ENCODE measurements at places on chromosomes 3 and 15. TPM values are rescaled to one million over a fixed set of nuclear protein-coding genes. Genes with fewer than 3 reads are reported as not detected.

Gene LARP6
- total RNA-seq, result 29.9 TPM

Gene ATR
- 20.8 TPM for total RNA-seq

Gene HIGD2B
- total RNA-seq, result not detected

Gene OR5K2
- not detected for total RNA-seq

Gene CYP8B1
- not detected for total RNA-seq

Gene SHQ1
- 10.0 TPM for total RNA-seq

Gene WDR72
- total RNA-seq, result not detected

Gene CAPN3
- total RNA-seq, result 34.9 TPM

Gene GABRR3
- not detected for total RNA-seq

Gene PIF1
- 1.1 TPM for total RNA-seq

Gene SI
- not detected for total RNA-seq

DNA sequence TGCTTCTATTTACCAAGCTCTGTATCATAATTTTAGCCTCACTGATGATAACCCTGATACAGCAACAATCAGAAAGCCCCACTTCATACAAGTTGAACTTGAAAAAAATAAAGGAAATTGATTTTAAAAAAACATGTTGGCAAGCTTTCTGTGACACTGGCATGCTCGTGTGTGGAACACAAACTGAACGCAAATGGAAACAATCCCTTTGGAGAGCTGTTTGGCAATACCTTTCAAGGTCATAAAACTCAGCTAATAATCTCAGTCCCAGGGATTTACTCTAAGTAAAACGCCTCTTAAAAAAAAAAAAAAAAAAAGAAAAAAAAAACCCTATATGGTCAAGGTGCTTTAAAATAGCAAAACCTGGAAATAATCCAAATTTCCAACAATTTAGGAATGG is 166.7 kb upstream of the BCL6 start:
- no peak overlapping the region for H3K27ac ChIP-seq
- H3K36me3 ChIP-seq, result no peaks in the 10 kb centered on the region
- peaks cover 17% of the 10 kb centered on the region for H3K4me1 ChIP-seq
- no peak for DNase-seq
- H3K27me3 ChIP-seq, result no peaks in the 10 kb centered on the region
- no peak overlapping the region for H3K4me3 ChIP-seq

DNA sequence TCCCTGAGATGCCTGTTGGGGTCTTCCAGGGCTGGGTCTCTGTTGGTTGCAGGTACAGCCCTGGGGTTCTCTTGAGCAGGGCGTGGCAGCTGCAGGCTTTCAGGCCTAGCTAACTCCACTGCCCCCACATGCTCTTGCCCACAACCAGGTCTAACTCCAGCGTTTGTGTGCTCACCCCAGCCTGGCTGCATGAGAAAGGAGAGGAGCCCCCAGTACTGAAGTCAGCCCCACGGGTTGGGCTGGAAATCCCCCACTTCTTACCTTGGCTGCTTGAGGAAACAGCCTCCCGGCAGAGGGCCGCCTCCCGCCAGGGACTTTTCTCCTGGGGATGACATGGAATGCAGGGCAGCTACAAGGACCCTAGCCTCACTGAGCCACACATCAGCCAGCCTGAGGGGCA is 16.7 kb upstream of the DLL4 start:
- DNase-seq, result no peak
- peaks cover 11% of the 10 kb centered on the region for H3K4me1 ChIP-seq
- H3K36me3 ChIP-seq, result no peaks in the 10 kb centered on the region
- H3K27me3 ChIP-seq, result no peaks in the 10 kb centered on the region

DNA sequence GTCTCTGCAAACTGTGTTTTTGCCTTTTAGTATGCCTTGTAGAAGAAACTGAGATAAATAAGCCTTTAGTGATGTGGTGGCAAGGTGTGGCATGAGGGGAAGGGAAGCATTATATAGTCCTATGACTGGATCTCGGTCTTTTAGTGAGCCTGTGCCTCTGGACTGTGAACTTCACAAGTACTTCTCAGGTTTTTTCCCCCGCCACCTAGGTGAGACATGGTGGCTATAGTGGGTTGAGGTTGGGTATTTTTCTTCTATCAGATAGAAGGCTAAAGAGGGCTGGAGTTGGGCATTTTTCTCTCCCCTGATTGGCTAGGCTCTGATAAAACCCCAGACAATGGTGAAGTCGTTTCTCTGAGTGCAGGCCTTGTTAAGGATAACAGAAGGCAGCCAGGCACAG is 38.7 kb upstream of the ZFAND6 start:
- H3K36me3 ChIP-seq, result no peaks in the 10 kb centered on the region
- no peak overlapping the region for H3K27ac ChIP-seq
- no peak overlapping the region for H3K4me3 ChIP-seq
- no peaks in the 10 kb centered on the region for H3K4me1 ChIP-seq
- no peak for DNase-seq

GRCh38 chr3:31314258-31314657 is 218.5 kb upstream of the STT3B start:
- no peak overlapping the region for H3K4me3 ChIP-seq
- H3K27ac ChIP-seq, result no peak overlapping the region
- no peaks in the 10 kb centered on the region for H3K27me3 ChIP-seq
- H3K4me1 ChIP-seq, result peaks cover 5% of the 10 kb centered on the region
- H3K36me3 ChIP-seq, result no peaks in the 10 kb centered on the region
- no peak for DNase-seq

DNA sequence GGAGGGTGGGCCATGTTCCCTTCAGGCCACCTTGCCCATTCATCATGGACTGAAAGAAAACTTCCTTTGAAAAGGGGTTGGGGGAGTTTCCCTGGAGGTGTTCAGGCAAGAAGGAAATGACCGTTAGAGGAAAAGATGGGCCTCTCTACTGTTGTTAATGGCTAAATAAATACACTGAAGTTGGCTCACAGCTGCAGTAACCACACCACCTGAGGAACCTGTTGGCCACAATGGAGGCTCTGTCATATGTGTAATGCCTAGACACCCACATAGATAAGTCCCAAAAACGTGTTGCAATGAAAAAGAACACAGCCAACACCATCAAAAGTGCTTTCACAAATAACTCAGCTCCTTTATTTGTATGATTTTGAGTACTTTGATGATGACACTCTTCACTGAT is 38.2 kb upstream of the FAM3D start:
- no peaks in the 10 kb centered on the region for H3K27me3 ChIP-seq
- no peaks in the 10 kb centered on the region for H3K4me1 ChIP-seq
- H3K4me3 ChIP-seq, result no peak overlapping the region
- DNase-seq, result no peak
- no peak overlapping the region for H3K27ac ChIP-seq

DNA sequence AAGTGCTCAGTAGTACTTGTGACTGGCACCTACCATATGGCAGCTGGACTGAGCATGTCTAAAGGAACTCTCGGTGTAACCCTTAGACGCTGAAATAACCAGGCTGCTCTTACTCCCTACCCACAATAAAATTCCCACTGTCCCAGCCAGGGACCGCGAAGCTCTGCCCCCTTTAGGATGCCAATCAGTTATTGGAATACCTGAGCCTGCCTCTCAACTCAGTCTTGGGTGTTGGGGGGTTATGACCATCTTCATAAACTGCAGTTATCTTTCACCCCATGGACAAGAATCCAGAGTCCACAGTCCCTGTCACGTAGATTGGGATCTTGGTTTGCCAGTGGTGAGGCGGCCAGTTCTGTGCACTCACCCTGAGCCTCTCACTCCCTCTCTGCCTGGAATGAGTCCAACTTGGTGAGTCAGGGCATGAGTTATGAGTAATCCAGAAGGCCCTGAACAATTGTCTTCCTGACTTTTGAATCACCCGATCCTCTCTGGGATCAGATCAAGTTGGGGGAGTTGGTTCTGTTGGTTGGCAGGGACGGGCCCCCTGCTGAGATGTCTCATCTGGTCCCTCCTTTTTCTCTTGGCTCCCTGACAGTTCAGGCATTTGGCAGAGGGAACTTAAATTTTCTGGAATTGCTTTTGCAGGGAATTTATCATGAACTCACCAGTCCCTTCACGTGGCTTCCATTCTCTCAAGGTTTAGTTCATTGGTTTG is 120.1 kb upstream of the UBE2E1 start:
- H3K36me3 ChIP-seq, result no peaks in the 10 kb centered on the region
- peak overlapping the region; percentile 42 for H3K27ac ChIP-seq
- DNase-seq, result peak; percentile 49
- no peaks in the 10 kb centered on the region for H3K27me3 ChIP-seq
- peaks cover 11% of the 10 kb centered on the region for H3K4me1 ChIP-seq

- no peaks in the 10 kb centered on the region for H3K27me3 ChIP-seq
- no peak overlapping the region for H3K27ac ChIP-seq
- peaks cover 4% of the 10 kb centered on the region for H3K4me1 ChIP-seq
Measured at GRCh38 chr15:81091889-81092558, 42.0 kb upstream of the CFAP161 start.

DNA sequence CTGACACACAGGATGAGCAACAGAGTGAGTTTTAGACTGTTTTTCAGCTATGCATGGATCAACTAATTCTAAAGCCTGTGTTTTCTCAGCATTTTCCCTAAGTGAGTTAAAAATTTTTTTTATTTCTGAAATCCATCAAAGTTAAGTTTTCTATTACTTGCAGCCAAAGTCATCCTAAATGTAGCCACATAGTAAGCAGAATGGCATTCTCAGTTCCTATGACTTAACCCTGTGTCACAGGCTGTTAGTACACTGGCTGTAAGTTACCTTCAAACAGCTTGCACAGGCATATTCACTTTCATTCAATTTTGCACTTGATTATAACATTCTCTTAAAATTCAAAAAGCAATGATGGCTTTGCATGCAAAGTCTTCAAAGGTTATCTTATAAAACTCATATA is 368.2 kb downstream of the OCA2 start:
- H3K36me3 ChIP-seq, result no peaks in the 10 kb centered on the region
- no peak for DNase-seq
- no peak overlapping the region for H3K4me3 ChIP-seq
- no peaks in the 10 kb centered on the region for H3K27me3 ChIP-seq

- H3K4me1 ChIP-seq, result no peaks in the 10 kb centered on the region
- H3K27me3 ChIP-seq, result no peaks in the 10 kb centered on the region
- H3K4me3 ChIP-seq, result no peak overlapping the region
- no peak for DNase-seq
- H3K27ac ChIP-seq, result no peak overlapping the region
Measured at GRCh38 chr3:194517333-194517732, 30.5 kb upstream of the ATP13A3 start.

DNA sequence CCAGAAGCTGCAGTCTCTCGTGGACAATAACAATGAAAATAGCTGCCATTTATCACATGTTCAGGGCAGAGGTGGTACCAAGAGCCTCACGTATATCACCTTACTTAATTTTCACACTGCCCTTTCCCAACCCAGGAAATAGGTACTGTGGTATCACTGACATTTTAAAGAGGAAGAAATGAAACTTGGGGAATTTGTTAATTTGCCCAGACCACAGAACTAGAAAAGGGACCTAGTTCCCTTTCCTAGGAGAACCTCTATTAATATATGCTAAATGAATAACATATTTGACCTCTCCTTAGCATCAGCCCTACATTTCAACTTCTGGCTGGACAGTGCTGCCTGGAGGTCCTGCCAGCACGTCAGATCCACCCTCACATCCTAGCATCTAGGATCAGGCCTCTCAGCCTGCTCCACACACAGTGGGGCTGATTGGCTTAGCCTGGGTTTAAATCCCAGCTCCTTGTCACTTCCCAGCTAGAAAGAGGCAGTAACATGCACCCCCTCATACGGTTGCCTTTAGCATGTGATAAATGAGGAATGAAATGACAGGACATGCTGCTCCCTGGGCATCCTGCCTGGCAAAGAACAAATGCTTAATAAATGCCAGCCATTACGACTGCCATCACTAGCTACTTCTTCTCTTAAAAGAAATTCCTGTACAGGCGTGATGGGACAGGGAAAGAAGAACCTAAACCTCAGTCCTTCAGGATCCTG is 95.1 kb upstream of the TNFAIP8L3 start:
- no peak for DNase-seq
- H3K27ac ChIP-seq, result no peak overlapping the region
- H3K4me1 ChIP-seq, result peaks cover 16% of the 10 kb centered on the region
- H3K36me3 ChIP-seq, result no peaks in the 10 kb centered on the region
- no peak overlapping the region for H3K4me3 ChIP-seq

GRCh38 chr3:69698728-69699127 is 40.5 kb upstream of the MITF start:
- no peaks in the 10 kb centered on the region for H3K36me3 ChIP-seq
- no peaks in the 10 kb centered on the region for H3K27me3 ChIP-seq
- H3K27ac ChIP-seq, result no peak overlapping the region
- no peak for DNase-seq
- H3K4me1 ChIP-seq, result no peaks in the 10 kb centered on the region

DNA sequence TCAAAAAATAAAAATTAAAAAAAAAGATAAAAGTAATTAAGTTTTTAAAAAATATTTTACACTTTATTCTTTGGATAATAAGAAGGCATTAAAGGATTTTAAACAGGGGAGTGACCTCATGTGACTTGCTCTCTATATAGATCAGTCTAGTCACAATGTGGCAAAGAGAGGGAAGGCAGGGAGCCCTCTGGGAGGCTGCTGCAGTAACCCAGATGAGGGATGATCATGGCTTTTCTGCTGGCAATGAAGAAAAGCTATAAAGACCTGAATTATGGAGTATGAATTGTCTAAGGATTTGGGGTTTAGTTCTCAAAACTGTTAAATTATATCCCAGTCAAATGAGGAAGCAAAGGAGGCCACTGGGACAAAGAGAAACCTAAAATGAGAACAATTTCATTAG is 58.1 kb downstream of the SUMF1 start:
- no peaks in the 10 kb centered on the region for H3K27me3 ChIP-seq
- H3K27ac ChIP-seq, result no peak overlapping the region
- DNase-seq, result no peak

- no peaks in the 10 kb centered on the region for H3K27me3 ChIP-seq
- no peaks in the 10 kb centered on the region for H3K36me3 ChIP-seq
- no peaks in the 10 kb centered on the region for H3K4me1 ChIP-seq
- no peak overlapping the region for H3K27ac ChIP-seq
- no peak for DNase-seq
Measured at GRCh38 chr3:121757087-121757811, 7.7 kb upstream of the GOLGB1 start.

DNA sequence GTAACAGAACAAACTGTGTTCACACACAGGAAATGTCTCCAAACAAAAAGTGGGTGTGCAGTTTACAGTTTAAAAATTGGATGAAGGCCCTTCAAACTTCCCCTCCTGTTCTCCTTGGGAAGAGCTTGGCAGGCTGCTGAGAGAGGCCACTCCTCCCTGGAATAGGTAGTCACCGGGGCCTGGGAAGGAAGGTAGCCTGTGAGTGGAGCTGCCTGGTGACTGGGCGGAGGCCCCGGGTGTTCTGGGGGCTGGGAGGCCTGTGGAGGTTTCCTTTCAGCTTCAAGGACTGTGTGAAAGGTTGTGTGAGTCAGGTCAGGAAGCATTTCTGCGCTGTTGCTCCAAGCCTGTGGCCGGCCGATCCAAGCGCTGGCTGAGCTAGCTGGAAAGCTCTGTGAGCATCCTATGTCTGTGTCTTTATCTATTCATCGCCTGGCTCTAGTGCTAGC is 14.1 kb downstream of the SLCO3A1 start:
- no peak overlapping the region for H3K4me3 ChIP-seq
- no peaks in the 10 kb centered on the region for H3K36me3 ChIP-seq
- H3K27me3 ChIP-seq, result no peaks in the 10 kb centered on the region
- peak overlapping the region; percentile 75 for H3K27ac ChIP-seq
- no peak for DNase-seq
- H3K4me1 ChIP-seq, result no peaks in the 10 kb centered on the region

Measured in tibial nerve (tissue), 4 donors.